ENCODE measurements at places on chromosomes 3 and 15. TPM values are rescaled to one million over a fixed set of nuclear protein-coding genes. Genes with fewer than 3 reads are reported as not detected.

- no peak for DNase-seq
Measured at GRCh38 chr3:106616556-106616955, 747.7 kb upstream of the CBLB start.

GRCh38 chr3:126022741-126023359 is 53.9 kb downstream of the ROPN1B start:
- peak; percentile 65 for DNase-seq

SLC12A1 gene
- total RNA-seq, result not detected

DNA sequence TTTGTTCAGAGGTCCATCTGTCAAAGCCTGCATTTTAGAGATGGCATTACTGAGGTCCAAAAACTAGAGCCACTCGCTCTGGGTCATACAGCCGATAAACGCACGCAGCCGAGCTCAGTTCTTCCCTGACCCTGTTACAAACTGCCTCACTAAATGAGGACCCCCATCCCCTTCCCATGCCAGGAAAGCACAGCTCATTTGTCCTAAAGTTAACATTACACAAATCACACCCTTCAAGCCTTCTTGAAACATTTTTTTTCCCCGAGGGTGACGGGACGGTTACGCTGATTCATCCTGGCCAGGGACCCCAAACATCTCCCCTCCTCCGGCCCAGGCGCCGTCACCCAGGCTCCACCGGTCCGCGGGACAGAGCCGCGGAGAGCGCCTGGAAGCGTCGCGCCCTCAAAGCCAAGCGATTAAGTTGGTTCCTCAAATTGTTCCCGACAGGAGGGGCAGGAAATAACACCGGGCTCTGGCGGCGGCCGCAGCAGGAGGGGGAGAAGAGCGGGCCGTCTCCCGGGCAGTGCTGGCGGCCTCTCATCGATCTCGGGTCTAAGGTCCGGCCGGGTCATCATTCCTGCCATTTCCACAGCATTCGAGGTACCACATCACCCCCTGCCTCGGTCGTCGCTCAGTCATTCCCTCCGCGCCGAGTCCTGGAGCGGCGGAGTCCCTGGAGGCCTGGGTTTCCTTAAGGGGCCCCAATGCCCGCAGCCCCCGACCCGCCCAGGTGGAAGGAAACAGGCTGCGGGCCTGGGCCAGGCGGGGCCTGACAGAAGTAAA is 619 bp upstream of the CMTM8 start:
- no peak for DNase-seq

PLSCR2 gene
- total RNA-seq, result not detected
